ENCODE measurements at places on chromosomes 11 and 22.

DNA sequence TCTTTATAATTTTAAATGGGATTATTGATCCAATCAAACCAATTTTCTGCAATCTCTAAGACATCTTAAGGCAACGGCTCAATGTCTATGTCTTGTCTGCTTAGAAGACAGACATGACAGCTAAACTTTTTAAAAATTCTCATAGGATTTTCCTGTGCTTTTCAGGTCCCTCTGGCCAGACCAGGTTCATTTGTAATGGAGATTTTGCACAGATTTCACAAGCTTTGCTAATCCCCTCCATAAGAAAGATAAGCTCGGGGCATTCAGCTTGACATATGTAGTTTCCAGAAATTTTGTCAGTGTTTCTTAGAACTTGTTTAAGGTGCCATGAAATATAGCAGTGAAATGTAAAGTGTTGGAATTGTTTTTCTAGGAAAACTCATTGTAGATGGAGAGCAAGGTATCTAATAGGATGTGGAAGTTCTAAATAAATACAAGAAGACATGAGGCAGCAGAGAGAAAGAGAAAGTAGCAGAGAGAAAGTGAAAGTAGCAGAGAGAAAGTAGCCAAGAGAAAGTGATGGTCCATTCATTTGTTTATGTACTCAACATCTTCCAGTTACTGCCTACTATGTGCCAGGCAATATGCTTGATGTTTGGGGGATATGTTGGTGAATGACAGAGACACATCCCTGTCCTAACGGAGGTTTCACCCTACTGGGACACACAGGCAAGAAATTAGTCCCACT is 219.1 kb upstream of the ARHGAP42 start:
- DNase-seq, result no peak

DNA sequence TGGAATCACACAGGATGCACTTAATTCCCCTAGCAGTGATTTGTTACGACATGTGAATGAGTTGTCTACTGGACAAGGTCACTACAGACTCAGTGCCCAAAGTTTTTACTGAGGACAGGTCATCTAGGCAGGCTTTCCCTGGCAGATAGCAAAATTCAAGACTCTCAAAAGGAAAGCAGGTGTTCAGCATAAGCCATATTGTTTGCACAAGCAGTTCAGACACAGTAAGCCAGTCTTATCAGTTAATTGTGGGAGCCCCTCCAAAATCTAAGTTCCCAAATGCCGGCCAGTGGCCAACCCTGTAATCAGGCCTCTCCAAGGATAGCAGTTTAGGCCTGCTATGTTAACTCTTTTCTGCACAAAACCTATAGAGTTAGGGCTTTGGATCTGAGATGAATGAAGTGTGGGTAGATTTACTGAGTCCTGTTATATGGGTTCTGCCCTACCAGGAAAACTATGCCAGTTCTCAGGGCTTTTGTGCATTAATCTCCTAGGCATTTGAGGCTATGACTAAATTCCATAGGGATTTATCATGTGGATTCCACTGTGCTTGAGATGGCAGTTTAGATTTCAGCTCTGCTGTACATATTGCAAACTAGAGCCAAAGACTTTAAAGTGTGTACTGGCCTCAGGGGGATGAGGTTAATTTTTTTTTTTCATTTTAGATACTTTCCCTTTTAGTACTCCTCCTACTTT is 4.8 kb upstream of the ARHGEF12 start:
- DNase-seq, result no peak

GRCh38 chr11:80321786-80322185 is 881.0 kb upstream of the TENM4 start:
- DNase-seq, result no peak

DNA sequence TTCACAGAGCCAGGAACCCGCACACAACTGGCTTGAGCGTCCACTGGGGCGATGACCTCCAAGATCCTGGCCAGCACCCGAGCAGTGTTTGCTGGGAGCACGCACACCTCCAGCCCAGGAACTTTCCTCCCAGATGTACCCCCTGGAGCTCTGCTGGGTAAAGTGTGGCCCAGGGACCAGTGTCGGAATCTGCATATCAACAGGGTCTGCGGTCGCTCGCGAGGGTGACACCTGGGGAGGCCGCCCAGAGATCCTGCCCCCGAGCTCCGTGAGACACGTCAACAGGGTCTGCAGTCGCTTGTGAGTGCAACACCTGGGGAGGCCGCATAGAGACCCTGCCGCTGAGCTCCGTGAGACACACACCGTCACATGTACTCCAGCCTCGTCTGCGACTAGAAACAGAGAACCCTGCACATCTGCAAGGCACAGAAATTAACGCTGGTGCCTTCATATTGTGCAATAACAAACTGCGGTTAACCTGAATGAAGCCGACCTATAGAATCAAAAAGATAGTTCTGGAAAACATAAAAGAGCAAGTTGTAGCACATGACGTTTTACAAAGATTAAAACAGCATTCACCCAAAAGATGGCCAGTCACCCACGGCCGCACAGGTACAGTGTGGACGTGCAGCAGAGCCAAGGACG is 172.4 kb downstream of the BRD1 start:
- peak; percentile 35 for DNase-seq

- DNase-seq, result no peak
Observed at GRCh38 chr11:119617340-119617713, 111.7 kb downstream of the NECTIN1 start.

- no peak for DNase-seq
Observed at GRCh38 chr22:50621948-50622722, 5.8 kb downstream of the ARSA start.

DNA sequence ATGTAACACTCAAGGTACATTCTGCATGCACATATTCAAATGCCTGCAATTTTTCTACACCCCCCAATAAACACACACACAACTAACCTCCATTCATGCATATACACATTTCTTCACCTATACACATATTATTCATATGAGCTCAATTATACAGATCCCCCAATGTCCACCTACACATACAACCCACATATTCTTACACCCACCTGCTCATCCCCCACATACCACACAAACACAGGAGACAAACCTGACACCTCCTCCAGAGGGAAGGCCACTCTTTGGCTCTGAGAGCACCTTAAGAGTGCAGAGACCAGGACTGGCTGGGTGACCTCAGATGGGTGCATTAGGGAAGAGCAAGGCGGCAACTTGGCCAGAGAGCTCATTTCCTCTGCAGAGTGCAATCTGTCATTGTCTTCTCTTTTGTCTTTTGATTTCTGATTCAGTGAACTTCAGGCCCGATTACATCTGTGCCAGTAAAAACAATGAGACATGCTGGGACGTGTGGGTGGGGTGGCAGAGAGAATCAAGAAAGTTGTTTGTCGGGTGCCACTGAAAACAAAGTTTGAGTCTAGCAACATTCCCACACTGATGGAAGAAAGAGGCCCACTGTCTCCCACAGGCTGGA is 208.4 kb downstream of the NXPE2 start:
- no peak for DNase-seq
